ENCODE measurements at places on chromosomes 1 and 21.

GRCh38 chr1:186149591-186149990 is 225.5 kb downstream of the TPR start:
- no peak for ATAC-seq

- peak; percentile 36 for ATAC-seq
These were observed 2.4 kb upstream of the PTGFRN start for GRCh38 chr1:116907351-116907750.

DNA sequence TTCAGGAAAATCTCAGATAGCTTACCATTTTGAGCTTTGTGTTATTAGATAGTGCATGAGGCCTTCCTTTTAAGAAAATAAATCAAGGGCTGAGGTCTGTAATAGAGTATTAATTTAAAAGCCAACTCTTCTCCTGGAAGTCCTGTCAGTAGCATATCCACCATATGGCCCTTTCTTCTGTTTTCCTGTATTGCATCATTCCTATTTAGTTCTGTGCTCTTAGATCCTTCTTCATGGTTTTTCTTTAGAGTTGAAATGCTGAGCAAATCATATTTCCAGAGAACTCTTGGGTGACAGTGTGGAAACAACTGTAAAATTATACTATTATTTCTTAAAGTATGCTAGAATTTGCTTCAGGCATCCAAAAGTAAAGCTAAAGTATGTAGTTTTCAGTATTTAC is 91.7 kb downstream of the TTC3 start:
- no peak for ATAC-seq

GRCh38 chr1:210288116-210288515 is 40.6 kb upstream of the HHAT start:
- peak; percentile 78 for ATAC-seq

- peak; percentile 4 for ATAC-seq
These were observed 4.0 kb upstream of the FAAP20 start for GRCh38 chr1:2198571-2198970.

GRCh38 chr1:18060366-18060765 is 47.2 kb upstream of the IGSF21 start:
- no peak for ATAC-seq

All from esophagus mucosa (tissue), 1 donor.